ENCODE measurements at places on chromosomes 2 and 18.

DNA sequence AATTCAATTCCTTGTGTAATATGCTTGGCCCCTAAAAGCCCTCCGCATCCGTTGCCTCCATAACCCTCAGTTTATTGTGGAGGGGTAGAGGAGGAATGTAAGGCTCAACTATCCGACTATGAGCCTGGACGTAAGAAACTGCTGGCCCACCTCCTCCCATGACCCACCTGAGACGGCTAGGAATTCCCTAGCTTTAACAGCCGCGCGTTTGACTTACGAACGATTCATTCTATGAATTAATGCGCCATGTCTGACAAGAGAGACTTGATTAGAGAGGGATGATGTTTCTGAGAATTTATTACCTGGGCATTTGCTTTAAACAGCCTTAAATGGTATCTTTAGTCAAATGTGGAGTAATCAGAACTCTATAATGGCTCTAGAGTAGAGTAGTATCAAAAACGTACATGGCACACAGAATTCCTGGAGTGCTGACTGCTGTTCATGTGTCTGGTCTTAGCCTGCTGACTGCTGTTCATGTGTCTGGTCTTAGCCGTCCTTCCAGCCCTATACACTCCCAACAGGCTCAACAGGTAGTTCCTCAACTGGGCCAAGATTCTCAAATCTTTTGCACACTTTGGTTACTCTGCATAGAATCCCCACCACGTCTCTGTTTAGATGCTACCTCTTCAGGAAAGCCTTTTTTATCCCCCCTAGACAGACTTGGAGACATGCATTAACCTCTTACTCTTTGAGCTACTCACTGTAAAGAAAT lies 899 bp upstream of the GFPT1 start:
- DNase-seq = no peak

- DNase-seq = no peak
These were observed 31.6 kb upstream of the FZD5 start for GRCh38 chr2:207801259-207801658.

GRCh38 chr2:63613391-63613901 lies 24.7 kb downstream of the MDH1 start:
- no peak for DNase-seq

DNA sequence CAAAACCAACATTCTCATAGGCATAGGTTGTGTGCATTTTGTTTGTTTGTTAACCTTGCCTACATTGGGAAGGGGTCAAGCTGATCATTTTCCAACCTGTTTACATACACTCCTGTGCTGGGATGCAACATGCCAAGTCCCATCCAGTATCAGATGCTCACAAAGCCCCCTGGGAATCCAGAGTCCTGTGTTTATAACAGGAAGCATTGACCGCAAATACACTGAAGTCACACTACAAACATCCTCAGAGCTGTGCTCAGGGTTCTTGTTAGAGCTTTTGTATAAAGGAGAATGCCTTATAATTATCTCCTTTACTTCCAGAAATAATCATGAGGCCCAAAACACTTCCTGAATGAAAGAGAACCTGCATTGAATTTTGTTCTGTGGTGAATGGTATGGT lies 488.7 kb upstream of the TCF4 start:
- DNase-seq = no peak

GRCh38 chr2:179729966-179730365 lies 131.4 kb downstream of the ZNF385B start:
- DNase-seq = no peak

DNA sequence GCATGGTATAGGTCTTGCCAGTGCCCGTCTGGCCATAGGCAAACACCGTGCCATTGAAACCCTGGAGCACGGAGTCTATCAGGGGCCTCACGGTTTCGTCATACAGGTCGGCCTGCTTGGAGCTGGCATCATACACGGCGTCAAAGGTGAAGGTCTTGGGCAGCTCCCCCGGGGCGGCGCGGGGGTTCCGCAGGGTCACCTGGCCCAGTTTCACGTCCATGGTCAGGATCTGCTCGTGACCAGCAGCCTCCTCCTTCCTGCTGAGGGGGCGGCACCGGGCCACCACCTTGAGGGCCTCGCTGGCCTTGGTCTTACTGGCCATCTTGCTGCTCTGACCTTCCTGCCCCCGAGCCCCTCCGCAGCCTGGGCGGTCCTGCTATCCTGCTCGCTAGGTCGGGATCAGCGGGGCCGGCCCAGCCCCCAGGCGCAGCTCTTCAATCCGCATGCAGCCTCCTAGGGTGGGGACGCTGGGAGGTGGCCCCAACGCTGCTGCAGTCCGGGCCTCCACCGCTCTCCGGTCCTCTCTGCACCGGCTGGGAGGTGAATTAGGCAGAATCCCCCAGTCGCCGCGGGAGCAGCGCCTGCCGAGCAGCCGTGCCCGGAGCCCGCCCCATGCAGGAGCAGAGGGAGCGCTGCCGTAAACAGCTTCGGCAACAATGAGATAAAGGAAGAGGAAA lies 563 bp downstream of the KIF3C start:
- DNase-seq = no peak

GRCh38 chr2:54964271-54964670 lies 86.0 kb downstream of the RTN4 start:
- no peak for DNase-seq
